Activated T-cell treated with anti-CD3 and anti-CD28 coated beads, Interleukin-2, amount 50 U/mL, for 24 hours (primary cell): ENCODE measurements at places on chromosomes 2 and 18.

DNA sequence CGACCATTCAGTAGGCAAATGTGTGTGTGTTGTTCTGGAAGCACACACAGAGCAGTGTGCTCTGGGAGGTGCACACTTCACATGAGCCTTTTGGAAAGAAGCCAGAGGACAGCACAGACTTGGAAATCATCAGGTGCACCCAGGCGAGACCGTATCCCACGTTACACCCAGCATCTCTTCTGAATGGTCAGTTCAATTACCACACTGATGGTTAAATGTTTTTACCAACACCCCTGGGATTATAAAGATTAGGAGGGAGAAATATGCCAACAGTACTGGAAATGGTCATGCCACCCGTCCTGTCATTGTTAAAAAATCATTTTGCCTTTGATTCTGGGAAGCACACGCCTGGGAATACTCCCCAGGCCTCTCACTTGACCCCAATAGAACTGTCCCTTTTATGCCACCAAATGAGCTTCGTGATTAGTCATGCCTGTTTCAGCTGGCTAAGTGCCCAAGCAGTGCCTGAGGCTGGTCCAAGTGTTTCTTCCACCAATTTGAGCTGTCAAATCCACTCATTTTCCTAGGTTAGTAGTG, 183.7 kb downstream of the NRP2 start:
- DNase-seq: no peak

DNA sequence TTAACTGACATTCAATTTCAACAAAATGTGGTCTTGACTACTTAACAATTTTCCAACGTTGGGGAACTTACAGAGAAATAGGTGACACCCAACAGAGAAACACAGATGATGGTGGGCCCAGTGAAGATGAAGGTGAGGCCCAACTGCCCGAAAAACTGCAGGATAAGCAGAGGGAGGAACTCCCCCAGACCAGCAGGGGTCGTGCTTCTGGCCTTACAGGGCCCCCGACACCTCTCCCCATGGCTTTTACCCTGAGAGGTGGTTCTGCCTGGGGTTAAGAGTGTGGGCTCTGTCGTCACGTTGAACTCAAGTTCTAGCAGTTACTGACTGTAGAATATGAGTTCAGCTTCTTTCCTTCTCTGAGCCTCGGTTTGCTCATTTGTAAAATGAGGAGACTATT, 119.5 kb upstream of the SMIM21 start:
- DNase-seq: no peak

- no peak for DNase-seq
Measured at GRCh38 chr18:58848685-58849084, 16.0 kb upstream of the ZNF532 start.

- no peak for DNase-seq
Measured at GRCh38 chr2:180695586-180696401, 284.6 kb upstream of the UBE2E3 start.

DNA sequence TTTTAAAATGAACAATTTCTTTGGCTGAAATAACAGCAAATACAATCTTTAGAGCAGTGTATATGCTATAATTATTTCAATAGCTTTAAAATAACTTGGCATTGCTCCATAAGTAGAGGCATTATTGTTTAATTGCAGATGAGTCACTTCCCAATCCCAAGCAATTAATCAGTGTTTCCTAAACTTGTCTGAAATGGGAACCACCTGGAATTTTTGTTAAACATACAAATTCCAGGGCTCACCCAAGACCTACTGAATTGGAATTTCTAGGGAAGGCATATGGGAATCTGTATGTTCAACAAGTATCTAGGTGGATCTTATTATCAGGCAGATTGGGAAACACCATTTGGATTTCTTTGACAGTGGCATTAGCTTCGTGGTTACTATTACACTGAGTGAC, 27.1 kb upstream of the FMNL2 start:
- DNase-seq: no peak

DNA sequence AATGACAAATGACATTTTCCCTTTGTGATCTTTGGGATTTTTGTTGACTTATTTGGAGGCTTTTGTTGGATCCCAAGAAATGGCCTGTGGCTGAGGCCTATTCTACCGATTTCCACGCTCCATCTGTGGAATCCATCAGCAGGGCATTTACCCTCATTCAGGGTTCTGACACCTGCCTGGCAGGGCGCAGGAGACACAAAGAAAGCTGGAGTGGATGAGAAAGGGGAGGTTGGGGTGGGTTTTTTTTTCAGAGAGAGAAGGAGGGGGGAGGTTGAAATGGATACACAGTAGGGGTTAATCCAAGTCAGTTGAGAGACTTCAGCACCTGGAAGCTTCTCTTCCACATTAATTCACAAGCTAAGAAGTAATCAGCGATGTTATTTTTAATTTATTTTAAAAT, 59.7 kb downstream of the PAX3 start:
- no peak for DNase-seq

- no peak for DNase-seq
Measured at GRCh38 chr18:73118121-73118816, 250.5 kb upstream of the NETO1 start.

DNA sequence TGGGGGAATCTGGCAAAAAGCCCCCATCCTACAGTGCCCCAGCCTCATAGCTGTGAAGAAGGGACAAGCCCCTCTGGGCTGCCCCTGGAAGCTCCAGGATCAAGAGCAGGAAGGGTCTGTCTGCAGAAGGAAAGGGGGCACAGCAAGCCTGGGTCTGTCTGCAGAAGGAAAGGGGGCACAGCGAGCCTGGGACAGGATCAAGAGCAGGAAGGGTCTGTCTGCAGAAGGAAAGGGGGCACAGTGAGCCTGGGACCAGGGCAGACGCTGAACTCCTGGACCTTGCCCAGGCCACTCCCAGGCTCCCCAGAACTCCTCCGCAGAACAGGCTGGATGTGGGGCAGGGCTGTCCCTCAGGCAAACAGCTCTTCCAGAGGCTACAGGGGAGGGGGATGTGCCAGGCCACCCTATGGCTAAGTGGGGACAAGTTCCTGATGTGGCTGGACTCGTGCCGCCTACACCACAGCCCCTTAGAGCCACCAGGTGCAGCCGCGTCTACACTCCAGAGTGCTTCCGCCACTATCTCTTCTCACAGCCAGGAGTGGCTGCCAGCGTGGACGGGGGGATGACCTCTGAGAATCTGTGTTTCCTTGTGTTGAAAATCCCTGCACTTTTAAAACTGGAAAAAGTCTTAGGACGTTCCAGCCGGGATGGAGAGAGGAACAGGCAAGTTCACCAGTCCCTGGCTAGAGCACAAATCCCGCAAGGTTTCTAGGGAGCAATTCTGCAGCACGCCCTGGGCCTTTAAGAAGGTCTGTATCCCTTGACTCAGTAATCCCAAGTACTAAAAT, 20.8 kb downstream of the KIF1A start:
- DNase-seq: no peak

DNA sequence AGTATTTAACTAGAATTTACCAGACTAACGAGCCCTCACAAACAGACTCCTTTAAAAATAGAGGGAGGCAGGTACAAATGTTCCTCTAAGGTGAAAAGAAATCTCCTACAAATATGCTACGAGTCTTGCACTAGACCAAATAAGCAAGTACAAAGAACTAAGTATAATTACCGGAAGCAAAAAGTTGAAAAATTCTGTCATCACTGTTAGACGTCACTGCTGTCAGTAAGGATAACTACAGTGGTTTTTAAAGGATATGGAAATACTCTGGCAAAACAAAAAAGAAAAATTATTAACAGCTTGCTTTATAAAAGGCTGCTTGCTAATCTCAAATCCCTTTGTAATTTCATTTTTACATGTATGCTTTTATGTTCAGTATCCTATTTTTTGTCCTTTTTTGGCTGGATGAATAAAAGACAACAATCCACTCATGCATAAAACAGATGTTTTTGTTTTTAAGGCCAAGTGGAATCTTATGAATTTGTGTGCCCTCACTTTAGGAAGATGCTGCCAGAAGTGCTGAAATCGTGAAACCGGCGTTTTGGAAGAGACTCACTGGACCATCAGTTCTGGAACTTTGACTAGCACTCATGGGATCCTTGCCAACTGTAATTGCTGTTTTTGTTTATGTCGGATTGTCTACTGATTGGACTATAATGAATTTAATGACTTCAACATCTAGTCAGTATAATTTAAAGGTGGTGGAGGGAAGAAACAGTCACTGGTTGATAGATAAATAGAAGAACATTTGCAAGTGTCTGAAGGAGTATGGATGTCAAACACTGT, 6.7 kb downstream of the ZNF521 start:
- DNase-seq: no peak

DNA sequence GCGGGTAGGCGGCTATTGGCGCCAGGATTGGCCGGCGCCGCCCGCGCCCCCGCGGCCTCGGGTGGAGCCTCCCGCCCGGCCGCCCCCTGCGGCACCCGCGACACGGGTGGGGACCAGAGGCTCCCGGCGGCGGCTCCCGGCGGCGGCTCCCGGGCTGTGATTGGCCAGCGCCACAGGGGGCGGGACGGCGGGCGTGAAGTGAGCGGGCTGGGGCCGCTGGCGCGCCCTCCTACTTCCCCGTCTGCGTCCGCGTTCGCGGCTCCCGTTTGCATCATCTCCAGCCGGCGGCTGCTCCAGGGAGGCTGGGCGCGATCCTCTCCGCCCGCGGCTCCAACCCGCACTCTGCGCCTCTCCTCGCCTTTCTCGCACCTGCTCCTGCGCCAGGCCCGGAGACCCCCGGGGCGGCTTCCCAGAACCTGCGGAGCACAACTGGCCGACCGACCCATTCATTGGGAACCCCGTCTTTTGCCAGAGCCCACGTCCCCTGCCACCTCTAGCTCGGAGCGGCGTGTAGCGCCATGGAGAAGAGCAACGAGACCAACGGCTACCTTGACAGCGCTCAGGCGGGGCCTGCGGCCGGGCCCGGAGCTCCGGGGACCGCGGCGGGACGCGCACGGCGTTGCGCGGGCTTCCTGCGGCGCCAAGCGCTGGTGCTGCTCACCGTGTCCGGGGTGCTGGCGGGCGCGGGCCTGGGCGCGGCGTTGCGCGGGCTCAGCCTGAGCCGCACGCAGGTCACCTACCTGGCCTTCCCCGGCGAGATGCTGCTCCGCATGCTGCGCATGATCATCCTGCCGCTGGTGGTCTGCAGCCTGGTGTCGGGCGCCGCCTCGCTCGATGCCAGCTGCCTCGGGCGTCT, at the start of gene SLC1A4:
SLC1A4 (plus strand) TSS at position 274 of the 856 bp plus-strand sequence; CDS start at position 519, 245 bp downstream.
- DNase-seq: peak; percentile 92

GRCh38 chr18:8389391-8390340, 219.6 kb upstream of the RAB12 start:
- DNase-seq: peak; percentile 32

- no peak for DNase-seq
Measured at GRCh38 chr2:8663997-8664396, 17.9 kb upstream of the ID2 start.

DNA sequence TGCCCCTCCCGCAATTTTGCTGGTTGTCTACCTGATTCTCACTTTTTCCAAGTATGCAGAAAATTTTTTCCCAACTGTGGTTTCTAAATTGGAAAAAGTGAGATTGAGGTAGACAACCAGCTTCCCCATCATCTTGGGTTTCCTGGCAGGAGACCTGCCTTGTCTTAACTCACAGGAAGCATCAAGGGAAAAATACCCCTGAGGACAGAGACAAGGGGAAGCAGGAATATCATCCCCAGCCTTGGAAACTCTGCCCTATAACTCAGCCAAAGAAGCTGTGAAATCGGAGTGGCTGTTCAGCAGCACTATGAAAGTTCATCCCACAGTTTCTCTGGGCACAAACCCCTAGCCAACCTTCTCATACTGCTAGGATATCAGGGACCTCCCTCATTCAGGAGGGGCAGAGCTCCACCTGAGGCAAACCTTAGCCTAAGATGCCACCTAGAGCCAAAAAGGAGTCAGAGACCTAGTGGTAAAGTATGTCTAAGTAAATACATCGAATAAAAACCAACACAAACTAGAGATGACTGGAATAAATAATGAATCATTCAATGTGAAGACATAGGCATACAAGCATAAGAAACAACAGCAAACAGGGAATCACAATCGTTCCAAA, 68.2 kb downstream of the ZSWIM2 start:
- no peak for DNase-seq

DNA sequence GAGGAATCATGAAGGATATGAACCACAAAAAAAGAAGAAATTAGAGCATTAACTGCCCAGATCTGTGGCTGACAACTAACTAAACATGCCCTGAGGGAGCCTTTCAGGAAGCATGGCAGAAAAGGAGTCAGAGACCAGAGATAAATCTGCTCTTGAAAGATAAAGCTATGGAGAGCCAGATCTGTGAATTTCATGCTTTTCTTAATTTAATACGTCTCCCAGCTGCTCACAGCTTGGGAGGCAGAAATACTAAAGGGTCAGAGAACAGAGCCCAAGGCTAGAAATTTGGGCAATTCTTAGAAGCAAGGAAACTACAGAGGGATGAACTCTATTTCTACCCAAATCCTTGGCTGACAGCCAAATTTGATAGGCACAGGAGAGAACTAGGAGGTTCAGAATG, 223.0 kb upstream of the DPP10 start:
- no peak for DNase-seq

- DNase-seq: no peak
Measured at GRCh38 chr2:198615972-198616371, 811.6 kb downstream of the PLCL1 start.

DNA sequence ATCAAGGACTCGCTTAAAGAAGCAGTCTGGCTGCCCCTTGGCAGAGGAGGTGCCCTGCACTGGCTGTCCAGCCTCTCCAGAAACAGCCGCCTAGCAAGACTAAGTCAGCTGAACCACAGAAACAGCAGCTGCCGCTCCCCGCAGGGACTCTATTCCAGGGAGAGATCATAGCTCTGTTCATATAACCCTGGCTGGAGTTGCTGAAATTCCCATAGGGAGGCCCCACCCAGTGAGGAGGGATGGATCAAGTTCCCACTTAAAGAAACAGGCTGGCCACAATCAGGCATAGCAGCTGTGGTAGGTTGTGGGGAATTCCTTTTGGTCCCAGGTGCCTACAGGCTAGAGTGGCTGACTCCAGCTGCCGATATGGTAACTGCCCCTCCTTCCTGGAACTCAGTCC, 74.2 kb upstream of the MC4R start:
- no peak for DNase-seq

- no peak for DNase-seq
Measured at GRCh38 chr2:126834006-126834659, 64.6 kb upstream of the TEX51 start.

- DNase-seq: no peak
Measured at GRCh38 chr2:75311993-75312392, 112.7 kb upstream of the TACR1 start.

DNA sequence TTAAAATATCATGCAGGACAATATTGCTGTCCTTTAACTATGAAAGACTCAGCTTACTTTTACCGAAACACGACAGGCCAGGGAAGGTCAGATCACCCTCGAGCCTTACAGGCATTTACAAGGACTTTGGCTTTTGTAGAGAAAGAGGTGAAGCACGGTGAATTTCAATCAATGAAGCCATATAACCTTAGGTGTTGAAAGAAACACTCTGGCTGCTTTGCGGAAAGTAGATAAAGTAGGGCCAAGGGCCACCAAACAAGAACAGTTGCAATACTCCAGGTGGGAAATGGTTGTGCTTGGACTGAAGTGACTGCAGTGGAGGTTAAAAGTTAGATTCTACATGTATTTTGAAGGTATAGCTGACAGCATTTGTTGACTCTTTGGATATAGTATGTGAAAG, 80.5 kb downstream of the CERKL start:
- no peak for DNase-seq

GRCh38 chr2:96556441-96557330, 20.1 kb downstream of the ARID5A start:
- DNase-seq: peak; percentile 72

- no peak for DNase-seq
Measured at GRCh38 chr2:85154048-85154753, 21.0 kb downstream of the TCF7L1 start.

- DNase-seq: no peak
Measured at GRCh38 chr2:181354626-181355025, 102.6 kb upstream of the ITGA4 start.

- no peak for DNase-seq
Measured at GRCh38 chr2:168060986-168061750, 186.2 kb downstream of the STK39 start.
